ENCODE measurements at places on chromosomes 13 and 19.

DNA sequence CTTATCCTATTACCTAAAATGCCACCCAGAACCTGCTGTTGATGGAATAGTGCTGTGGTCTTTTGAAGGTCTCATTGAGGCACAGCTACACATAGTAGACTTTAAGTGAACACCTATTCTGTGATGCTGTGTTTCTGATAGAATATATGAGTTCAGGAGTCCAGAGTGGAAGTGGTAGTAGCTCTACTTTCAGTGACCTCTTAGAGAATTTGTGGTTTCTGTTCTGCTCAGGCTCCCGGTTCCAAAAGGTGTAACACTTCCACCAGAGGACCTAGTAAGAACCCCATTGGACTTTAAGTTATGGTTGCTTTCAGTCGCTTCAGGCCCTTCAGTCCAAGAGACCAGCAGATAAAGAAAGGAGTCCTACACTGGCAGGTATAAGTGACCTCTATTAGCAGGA is 11.4 kb upstream of the MYCBP2 start:
- DNase-seq = no peak

GRCh38 chr13:77429320-77430142 is 102.6 kb upstream of the MYCBP2 start:
- DNase-seq = no peak

- DNase-seq = no peak
Measured at GRCh38 chr19:57583104-57583520, 833 bp upstream of the ZIK1 start.

- no peak for DNase-seq
Measured at GRCh38 chr13:92553470-92554114, 673.0 kb upstream of the GPC6 start.

DNA sequence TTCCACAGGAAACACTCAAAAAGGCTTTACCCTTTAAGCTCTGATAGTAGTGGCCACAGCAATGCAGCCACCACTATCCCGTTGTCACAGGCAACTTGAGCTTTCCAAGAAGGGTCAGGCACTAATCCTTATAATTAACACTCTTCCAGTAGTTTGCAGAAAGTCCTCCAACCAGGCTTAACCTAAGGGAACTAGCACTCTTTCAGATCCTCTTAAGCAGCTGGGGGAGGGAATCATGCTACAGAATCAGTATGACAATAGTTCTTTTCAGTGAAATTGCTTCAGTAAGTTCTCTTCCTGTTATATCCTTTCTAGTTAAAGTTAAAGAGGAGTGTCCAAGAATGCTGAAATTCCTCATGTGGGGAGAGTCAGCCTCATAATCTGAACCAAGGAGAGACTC is 82.2 kb downstream of the TNFSF11 start:
- no peak for DNase-seq

- no peak for DNase-seq
Measured at GRCh38 chr19:55333870-55334269, 5.8 kb upstream of the KMT5C start.

DNA sequence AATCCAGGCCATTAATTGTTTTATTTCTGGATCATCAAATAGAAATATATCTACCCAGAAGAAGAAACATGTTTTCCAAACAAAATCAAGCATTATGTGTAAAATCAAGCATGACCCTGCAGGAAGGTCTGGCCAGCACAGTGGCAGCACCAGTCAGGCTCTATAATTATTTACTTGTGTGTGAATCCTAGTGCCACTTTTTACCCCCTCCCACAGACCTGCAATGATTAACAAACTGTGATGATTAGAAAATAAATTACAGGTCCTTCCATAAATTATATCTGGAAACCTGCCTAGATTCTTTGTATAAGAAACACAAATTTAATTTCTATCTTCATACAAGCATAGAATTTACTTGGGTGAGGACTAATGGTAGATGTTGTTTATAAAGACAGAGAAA is 186.1 kb downstream of the GPC6 start:
- no peak for DNase-seq

DNA sequence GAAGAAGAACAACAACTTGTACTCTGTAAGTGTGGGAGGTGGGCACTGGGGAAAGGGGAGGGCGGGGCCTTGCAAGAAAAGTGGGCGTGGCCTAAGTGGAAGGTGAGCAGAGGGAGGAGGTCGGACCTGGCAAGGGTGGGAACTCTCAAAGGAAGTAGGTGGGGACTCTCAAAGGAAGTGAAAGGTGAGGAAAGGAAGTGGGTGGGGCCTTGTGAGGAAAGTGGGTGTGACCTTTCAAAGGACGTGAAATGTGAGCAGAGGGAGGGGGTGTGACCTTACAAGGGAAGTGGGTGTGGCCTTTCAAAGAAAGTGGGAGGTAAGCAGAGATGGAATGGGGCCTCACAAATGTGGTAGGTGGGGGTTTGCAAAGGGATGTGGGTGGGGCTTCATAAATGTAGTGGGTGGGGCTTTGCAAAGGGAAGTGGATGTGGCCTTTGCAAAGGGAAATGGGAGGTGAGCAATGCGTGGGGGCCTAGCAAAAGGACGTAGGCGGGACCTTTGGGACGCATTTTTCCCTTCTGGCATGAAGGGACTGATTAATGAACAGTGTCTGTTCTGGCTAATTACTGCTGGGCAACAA is 25.9 kb downstream of the ACSBG2 start:
- no peak for DNase-seq

- DNase-seq = no peak
Measured at GRCh38 chr13:59236309-59236919, 927.3 kb downstream of the DIAPH3 start.

All from NCI-H2107 (cell line).